ENCODE measurements at places on chromosomes 11 and 22.

DNA sequence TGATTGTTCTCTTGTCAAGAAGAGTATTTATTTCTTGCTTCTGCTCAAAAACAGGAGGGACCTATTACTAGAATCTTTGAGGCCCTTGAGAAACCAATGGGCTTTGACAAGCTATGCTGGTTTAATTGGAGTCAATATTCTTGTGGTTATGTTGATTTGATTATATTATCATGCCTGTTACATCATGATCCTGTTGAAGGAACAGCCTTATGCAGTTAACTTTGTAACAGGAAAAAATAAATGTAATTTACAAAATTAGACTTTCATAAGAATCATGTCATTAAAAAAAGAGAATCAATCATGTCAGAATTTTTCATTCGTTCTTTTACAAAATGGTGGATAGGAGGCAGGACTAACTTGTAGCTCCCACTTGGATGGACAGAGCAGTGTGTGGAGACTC lies 386.1 kb upstream of the DDI1 start:
- no peak for DNase-seq

- DNase-seq = no peak
Observed at GRCh38 chr11:13016415-13016814, 7.3 kb downstream of the RASSF10 start.

DNA sequence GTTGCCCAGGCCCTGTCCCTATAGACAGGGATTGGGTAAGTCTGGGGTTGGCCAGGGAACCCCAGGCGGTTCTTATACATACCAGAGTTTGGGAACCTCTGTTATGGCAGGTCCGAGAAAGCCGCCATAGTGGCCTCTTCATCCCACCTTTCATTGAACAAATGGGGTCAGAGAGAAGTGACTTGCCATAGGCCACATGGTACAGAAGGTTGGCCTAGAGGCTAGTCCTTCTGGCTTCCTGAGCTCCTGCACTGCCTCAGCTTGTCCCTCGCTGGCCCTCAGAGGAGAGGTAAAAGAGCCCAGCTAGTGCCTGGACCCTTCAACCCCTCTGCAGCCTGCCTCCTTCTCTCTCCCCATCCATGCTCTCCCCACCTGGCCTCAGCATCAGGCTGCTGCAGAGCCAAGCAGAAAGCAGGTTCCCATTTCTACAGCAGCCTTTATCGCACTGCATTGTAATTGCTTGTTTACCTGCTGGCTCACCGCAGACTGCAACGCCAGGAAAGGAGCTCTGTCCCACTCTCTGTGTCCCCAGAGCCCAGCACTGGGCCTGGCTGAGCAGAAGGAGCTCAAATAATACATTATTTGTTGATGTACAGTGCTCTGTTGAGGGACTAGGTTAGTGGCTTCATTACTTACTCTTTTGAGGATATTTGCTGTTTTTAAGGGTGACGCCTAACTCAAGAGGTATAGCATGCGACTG lies 103.6 kb downstream of the TRIM29 start:
- DNase-seq = no peak

DNA sequence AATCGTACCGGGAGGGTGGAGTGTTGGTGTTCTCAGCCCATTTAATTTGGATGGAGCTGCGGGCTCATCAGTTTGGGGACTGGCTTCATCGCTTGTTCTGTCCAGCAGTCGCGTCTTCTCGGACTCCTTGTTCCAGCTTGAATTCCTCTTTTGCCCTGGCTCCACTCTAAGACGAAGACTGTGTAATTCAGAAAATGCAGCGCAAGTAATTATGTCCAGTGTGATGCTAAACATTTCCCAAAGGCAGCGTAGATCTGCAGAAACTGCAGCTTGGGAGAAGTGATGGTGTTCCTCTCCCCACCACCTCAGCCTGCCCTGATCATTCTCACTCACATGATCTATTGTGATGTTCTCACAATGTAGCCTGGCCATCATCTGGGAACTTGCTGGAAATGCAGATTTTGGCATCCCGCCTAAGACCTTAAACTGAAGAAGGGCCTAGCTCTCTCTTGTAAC lies 666 bp downstream of the SLC25A18 start:
- DNase-seq = no peak

- DNase-seq = no peak
Observed at GRCh38 chr11:120718171-120718570, 206.6 kb downstream of the GRIK4 start.

DNA sequence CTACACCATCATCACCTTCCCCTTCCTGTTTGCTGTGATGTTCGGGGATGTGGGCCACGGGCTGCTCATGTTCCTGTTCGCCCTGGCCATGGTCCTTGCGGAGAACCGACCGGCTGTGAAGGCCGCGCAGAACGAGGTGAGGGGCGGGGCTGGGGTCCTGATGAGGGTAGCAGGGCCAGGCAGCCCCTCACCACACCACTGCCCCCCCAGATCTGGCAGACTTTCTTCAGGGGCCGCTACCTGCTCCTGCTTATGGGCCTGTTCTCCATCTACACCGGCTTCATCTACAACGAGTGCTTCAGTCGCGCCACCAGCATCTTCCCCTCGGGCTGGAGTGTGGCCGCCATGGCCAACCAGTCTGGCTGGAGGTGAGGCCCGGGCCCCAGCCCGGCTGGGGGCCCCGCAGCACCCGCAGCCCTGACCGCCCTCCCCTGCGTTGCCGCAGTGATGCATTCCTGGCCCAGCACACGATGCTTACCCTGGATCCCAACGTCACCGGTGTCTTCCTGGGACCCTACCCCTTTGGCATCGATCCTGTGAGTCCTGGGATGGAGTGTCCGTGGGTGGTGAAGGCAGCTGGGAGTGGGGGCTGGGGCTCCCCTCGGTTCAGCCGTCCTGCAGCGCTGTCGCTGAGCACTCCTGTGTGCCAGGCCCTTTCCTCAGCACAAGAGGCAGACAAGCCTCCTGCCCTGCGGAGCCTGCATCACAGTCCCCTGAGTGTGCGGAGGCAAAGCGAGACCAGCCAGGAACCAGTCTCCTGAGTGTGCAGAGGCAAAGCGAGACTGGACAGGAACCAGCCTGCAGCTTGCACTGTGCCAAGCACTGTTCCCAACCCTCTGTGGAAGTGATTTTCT lies 8.8 kb downstream of the TCIRG1 start:
- no peak for DNase-seq

- no peak for DNase-seq
Observed at GRCh38 chr11:65127473-65128181, 5.5 kb downstream of the MRPL49 start.

- no peak for DNase-seq
Observed at GRCh38 chr22:42745118-42745517, 24.4 kb upstream of the A4GALT start.

GRCh38 chr11:69680688-69681087 lies 5.5 kb upstream of the LTO1 start:
- no peak for DNase-seq

DNA sequence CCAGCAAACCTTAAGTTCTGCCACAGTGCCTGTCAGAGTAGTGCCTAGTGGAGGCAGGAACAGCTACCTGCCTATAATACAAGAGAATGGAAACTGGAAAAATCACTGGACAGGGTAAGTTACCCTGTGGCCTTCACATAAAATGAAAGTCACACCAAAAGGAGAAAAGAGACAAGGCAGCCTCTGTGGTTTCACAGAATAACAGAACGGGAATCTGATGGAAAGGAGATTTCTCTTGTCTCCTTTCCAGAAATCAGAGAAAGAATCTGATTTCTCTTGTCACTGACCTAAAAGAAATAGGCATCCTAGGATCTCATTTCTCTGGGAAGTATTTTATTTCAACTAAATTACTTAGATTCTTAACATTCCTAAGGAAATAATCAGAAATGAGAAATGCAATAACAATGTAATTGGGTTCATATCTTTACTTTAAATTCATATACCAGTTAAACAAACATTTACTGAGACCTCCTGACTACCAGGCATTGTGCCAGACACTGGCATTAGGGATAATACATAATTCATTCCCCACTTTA lies 41.6 kb downstream of the PRCP start:
- DNase-seq = peak; percentile 49

- DNase-seq = no peak
Observed at GRCh38 chr22:27772081-27772983, 29.2 kb downstream of the MN1 start.

- DNase-seq = no peak
Observed at GRCh38 chr11:64004590-64004984, 18.3 kb downstream of the OTUB1 start.

GRCh38 chr11:96193745-96194443 lies 149.1 kb downstream of the MAML2 start:
- DNase-seq = no peak

- no peak for DNase-seq
Observed at GRCh38 chr11:128648711-128649110, 45.2 kb upstream of the FLI1 start.

DNA sequence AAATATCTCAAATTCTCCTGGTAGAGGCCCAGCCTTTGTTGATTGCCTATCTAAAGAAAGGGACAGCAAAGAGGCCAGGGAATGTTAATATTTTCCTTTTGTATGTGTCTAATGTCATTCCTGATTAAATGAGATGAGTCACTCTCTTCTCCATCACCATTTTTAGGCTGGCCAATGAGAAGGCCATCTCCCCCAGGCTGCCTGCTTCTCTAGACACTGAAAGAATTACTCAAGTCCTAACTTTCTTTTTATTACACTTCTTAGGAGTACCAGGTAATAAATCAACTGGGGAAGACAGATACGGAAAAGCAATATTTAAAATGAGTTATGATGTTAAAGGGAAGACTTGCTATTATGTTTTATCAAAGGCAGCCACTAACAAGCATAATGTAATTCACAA lies 259.2 kb upstream of the SORL1-AS1 start:
- no peak for DNase-seq

GRCh38 chr22:21858025-21858764 lies 9.2 kb downstream of the MAPK1 start:
- DNase-seq = no peak

DNA sequence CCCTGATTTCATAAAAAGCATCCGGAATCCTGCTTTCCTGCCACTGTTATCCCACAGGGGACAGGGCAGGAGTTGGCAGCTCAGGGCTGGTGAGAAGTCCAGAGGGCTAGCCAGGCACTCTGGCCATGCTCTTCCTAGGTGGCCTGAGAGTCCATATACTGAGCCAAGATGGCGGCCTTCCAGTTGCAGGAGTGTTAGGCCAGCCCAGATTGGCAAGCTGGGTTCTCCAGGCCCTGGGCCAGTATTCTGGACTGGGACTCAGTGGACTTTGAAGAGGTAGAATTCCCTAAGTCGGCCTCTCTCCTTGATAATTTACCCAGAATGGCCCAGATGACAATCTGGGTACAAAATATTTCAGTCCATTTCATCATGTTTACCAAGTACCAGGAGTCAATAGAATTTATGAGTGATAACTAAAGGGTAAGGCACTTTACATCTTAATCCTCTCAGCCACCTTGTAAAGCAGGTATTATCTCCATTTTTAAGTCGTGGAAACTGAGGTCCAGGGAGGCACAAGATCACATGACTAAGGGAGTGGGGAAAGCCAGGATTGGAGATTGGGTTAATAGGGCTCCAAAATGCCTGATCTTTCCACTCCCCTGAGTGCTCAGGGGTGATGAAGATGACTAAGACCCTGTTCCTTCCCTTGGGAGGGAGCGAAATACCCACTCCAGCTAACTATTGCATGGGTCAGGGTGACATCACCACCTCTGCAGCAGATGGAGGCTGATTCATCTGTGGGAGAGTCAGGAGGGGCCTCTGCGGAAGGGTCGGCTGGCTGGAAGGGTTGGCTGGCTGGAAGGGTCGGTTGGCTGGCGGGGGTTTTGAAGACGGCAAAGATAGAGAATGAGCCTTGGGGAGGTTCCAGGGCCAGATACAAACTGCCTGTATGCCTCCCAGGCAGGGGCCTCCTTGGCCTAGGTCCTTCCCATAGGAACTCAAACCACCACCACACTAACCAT lies 1.2 kb upstream of the MICALL1 start:
- DNase-seq = peak; percentile 90

GRCh38 chr11:76318744-76319384 lies 62.1 kb downstream of the THAP12 start:
- no peak for DNase-seq

- DNase-seq = no peak
Observed at GRCh38 chr11:7981619-7982157, 5.4 kb upstream of the EIF3F start.

- no peak for DNase-seq
Observed at GRCh38 chr11:66857927-66858185, 992 bp downstream of the LRFN4 start.

GRCh38 chr22:25461301-25461700 lies 103.2 kb upstream of the GRK3 start:
- no peak for DNase-seq

- DNase-seq = no peak
Observed at GRCh38 chr11:70204466-70204799, 1.3 kb downstream of the FADD start.

GRCh38 chr11:15826826-15827225 lies 529.5 kb downstream of the SOX6 start:
- DNase-seq = no peak

Data from AG04449 (cell line).